Forelimb muscle (tissue), 1 donor: ENCODE measurements at places on chromosomes 4 and X. TPM values are rescaled to one million over a fixed set of nuclear protein-coding genes. Genes with fewer than 3 reads are reported as not detected.

The CTAG1B gene
- not detected for polyA plus RNA-seq

- no peak for DNase-seq
Observed at GRCh38 chr4:180335566-180335965, 1907.6 kb upstream of the TENM3 start.

The JADE3 gene
- polyA plus RNA-seq, result 4.3 TPM

DNA sequence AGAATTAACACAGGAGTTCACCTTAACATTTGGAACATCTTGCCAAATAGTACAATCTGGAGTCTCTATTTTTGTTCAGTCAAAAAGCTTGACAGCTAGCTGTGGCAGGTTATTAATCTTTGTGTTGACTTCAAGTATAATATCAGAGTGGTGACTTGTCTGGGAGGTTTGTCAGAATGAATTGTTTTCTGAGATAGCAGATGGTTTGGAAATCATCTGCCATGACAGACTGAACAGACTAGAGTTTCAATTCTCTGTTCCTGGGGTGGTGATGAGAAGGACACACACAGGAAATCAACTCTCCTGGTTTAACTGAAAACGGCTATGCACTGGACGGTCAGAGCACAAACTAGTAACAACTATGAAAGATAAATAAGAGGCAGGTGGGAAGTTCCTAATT lies 203.3 kb upstream of the EMCN start:
- no peak for DNase-seq

The ABLIM2 gene
- polyA plus RNA-seq, result 17.0 TPM
